Fibroblast of the aortic adventitia (primary cell): ENCODE measurements at places on chromosomes 12 and 14.

DNA sequence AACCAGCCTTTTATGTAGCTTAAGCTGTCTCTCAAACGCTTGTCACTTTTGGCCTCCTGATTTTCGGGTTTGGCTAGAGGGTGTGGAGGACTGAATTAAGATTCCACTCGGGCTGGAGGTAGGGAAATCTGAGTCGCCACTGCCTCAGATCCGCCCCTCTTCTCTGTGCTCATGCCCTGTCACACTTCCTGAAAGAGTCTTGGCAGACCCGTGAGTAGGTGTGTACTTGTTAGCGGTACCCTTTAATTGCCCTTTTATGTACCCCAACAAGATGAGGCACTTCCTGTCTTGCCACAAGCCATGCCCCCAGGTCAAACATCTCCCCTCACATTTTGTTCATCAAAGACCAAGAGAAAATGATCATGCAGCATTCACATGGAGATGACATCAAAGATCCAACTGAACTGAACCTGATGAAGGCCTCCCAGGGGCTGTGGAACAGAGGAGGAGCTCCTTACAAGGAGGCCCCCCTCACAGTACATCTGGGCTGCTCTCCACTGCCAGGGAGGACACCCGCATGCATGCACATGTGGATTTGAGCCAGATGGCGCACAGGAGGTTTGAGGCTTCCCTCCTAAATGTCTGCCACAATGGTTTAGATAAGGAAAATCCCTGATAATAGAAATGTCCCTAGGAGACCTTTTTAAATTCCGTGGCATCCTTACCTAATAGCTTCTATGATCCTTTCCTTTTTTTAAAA, 86.5 kb upstream of the CDKN3 start:
- no peak for DNase-seq

GRCh38 chr12:51076236-51076930, 7.0 kb downstream of the CSRNP2 start:
- DNase-seq, result no peak

DNA sequence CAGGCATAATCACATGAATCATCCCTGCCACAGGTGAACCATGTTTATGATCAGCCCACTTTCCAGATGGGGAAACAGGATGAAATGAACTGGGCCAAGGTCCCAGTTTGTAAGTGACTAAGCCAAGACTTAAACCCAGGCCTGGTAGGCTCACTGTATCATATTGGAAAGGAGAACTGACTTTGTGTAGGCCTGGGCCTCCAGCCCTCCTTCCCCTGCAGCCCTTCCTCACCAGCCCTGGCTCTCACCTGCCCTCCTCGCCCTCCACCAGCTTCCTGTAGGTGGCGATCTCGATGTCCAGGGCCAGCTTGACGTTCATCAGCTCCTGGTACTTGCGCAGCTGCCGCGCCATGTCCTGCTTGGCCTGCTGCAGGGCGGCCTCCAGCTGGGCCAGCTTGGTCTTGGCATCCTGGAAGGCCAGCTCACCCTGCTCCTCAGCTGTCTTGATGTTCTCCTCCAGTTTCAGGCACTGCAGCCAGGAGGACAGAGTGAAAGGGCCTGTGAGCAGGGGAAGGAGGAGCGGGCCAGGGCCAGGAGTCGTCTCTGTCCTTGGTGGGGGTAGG, 19.8 kb downstream of the KRT80 start:
- DNase-seq, result peak; percentile 51

DNA sequence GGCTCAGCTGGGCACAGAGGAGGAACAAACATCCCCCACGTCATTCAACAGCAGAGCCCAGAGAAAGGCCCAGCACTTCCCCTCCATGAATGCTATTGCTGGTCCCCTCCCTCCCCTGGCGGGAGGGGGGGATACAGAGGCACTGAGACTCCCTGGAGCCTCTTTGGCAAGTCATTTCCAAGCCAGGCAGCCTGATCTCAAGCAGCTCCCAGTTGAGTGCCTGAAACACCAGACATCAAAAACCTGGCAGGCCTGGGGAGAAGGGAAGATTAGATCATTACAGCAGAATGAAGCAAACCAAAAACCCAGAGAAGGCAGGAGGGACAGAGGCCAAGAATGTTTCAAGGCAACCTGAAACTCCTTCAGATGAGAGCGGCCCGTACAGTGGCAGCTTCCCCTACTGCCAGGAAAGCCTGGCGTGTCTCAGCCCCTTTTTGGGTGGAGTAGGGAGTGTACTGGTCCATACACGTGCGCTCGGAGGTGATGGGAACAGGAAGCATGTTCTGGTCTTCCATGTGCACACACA, 92.1 kb downstream of the LRRC74A start:
- peak; percentile 98 for DNase-seq

DNA sequence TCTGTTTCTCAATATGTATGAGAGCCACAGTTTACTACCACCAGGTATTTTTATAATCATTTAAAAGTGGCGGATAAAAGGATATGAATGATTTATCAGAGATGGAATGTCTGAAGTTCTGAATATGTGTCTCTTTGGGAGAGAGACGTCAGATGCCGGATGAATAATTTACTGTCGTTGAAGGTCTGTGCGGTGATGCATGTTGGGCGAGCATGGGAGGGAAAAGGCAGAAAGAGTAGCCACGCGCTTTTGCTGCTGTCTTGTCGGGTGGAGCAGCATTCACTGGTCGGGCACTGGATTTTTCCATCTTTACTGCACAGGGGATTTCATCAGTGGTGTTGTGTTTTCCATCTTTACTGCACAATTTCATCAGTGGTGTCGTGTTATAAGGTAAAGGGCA, 65.6 kb downstream of the SYNE2 start:
- DNase-seq, result no peak
